ENCODE measurements at places on chromosomes 11 and 22. TPM values are rescaled to one million over a fixed set of nuclear protein-coding genes. Genes with fewer than 3 reads are reported as not detected.

GRAP2 gene
- not detected for total RNA-seq

TRIM6 gene
- 4.4 TPM for total RNA-seq

ACRV1 gene
- not detected for total RNA-seq

SLC22A12 gene
- total RNA-seq = not detected

RAB30 gene
- total RNA-seq = 41.7 TPM

ANGPTL5 gene
- not detected for total RNA-seq

IGSF9B gene
- total RNA-seq = 0.33 TPM

C11orf97 gene
- not detected for total RNA-seq

GDPD4 gene
- not detected for total RNA-seq

SLC6A5 gene
- total RNA-seq = not detected

CECR2 gene
- 0.50 TPM for total RNA-seq

CEP126 gene
- 2.8 TPM for total RNA-seq

DEFB131B gene
- not detected for total RNA-seq

KRTAP5-7 gene
- not detected for total RNA-seq

GRM5 gene
- total RNA-seq = under 0.01 TPM

KCNJ11 gene
- total RNA-seq = not detected

ART1 gene
- total RNA-seq = not detected

TECTA gene
- total RNA-seq = 0.17 TPM

DEPDC7 gene
- total RNA-seq = 5.2 TPM

Measured in mammary epithelial cell (primary cell).